ENCODE measurements at places on chromosomes 16 and 17.
A peak's percentile ranks its signal among the peaks of the same experiment; 100 is the strongest.

DNA sequence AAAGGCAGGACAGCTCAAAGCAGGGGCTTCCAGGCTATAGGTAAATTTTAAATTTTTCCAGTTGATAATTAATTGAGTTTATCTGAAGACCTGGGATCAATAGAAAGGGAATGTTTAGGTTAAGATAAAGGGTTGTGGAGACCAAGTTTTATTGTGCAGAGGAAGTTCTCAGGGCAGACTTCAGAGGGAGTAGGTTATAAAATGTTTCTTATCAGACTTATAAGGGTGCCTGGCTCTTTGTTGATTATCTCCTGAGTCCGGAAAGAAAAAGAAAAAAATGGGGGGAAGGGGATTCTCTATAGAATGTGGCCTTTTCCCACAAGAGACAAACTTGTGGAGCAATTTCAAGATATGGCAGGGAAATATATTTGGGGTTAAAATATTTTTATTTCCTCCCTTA is 15.9 kb downstream of the SLC46A1 start:
- no peak for DNase-seq

DNA sequence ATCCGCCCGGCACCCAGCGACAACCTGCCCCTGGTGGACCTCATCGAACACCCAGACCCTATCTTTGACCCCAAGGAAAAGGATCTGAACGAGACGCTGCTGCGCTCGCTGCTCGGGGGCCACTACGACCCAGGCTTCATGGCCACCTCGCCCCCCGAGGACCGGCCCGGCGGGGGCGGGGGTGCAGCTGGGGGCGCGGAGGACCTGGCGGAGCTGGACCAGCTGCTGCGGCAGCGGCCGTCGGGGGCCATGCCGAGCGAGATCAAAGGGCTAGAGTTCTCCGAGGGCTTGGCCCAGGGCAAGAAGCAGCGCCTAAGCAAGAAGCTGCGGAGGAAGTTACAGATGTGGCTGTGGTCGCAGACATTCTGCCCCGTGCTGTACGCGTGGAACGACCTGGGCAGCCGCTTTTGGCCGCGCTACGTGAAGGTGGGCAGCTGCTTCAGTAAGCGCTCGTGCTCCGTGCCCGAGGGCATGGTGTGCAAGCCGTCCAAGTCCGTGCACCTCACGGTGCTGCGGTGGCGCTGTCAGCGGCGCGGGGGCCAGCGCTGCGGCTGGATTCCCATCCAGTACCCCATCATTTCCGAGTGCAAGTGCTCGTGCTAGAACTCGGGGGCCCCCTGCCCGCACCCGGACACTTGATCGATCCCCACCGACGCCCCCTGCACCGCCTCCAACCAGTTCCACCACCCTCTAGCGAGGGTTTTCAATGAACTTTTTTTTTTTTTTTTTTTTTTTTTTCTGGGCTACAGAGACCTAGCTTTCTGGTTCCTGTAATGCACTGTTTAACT is 1.0 kb downstream of the NOG start:
- DNase-seq, result peak; percentile 21

DNA sequence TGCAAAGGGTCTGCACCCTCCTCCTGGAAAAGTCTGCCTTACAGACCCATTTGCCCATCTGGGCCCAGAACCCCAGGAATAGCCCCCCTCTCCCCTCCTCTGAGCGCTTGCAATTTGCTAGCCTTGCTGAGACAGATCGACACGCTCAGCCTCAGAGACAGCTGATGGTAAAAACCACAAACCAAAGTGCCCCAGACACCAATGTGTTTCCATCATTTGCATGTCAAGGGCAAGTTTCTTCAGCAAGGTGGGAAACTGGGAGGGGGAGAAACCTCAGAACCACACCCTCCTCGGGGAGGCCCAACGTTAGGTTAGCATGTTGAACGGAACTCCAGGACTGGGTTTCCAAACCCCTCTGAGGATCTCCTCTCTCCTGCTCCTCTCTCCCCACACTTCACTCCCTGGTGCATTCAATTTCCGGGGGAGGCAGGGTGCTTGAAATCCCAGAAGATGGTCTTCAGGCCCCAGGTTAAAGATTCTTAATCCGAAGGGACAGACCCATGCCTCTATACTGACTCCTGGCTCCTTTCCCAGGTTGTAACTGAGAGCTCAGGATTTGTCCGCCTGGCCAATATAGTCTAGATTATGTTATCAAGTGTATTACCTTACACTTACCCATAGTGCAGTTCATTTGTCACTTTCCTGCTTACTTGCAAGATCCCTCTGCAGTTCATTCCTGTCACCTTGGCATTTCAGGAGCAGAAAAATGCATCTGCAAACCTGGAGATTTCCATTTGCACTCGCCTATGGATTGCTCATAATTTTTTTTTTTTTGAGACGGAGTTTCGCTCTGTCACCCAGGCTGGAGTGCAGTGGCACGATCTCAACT is 1.3 kb upstream of the CUEDC1 start:
- DNase-seq, result peak; percentile 55

DNA sequence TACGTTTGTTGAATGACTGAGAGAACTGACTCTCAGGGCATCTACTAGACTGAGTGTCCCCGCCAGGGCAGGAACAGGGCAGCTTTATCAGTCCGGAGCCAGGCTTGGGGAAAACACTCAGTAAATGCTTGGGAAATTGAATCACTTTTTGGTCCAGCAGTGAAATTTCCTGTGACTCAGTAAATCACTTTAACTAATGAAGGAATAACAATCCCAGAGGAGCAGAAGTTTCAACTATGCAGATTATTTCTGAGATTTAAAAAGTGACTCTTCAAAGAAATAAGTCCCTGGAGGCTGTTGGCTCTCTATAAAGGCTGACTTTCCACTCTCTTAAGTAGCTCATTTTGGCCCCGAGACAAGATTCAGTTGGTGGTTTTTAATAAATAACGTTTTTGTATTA is 101.8 kb downstream of the FOXL1 start:
- DNase-seq, result no peak

DNA sequence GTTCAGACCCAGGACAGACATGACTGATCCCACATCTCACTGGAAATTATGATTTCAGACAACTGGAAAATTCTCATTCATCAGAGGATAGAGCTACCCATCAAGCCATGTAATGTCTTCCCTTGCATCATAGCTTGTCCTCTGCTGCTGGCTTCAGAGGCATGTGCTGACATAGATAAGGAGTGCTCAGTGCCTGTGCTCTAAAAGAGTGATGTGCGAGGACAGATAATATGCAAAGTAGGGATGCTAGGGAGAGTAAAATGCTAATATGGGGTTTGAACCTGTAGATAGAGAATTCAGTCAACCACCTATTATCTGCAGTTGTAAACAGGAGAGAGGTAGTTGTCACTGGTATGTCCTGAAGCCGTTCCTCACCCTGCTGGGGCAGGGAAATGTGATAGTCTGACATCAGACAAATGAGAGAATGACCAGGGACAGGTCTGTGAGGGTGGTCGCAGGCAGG is 349.7 kb upstream of the CCL2 start:
- DNase-seq, result no peak

GRCh38 chr16:87838643-87839541 is 30.4 kb downstream of the SLC7A5 start:
- no peak for DNase-seq

DNA sequence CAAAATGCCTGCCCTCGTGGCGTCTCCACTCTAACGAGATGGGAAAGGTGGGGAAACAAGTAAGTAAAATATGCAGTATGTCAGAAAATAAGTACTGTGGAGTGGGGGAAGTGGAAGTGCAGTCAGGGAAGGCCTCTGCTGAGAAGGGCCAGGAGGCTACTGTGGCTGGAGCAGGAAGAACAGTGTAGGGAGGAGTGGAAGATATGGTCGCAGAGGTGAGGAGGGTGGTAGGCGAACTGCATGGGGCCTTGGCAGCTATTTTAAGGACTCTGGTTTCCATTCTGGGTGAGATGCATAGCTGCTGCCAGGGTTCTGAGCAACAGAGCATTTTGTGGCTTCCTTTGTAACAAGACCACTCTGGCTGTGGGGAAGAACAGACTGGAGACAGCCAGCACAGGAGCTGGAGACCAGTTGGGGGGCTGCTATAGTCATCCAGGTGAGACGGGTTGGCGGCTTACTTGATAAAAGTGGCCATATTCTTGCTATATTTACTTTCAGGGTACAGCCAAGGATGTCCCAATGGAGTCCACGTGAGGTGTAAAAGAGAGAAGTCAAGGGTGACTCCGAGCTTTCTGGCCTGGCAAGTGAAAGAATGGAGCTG is 42.6 kb downstream of the CYTH1 start:
- no peak for DNase-seq

GRCh38 chr16:12146966-12147365 is 170.4 kb downstream of the SNX29 start:
- DNase-seq, result no peak

- no peak for DNase-seq
These were observed 13.2 kb downstream of the CA7 start for GRCh38 chr16:66857437-66857836.

DNA sequence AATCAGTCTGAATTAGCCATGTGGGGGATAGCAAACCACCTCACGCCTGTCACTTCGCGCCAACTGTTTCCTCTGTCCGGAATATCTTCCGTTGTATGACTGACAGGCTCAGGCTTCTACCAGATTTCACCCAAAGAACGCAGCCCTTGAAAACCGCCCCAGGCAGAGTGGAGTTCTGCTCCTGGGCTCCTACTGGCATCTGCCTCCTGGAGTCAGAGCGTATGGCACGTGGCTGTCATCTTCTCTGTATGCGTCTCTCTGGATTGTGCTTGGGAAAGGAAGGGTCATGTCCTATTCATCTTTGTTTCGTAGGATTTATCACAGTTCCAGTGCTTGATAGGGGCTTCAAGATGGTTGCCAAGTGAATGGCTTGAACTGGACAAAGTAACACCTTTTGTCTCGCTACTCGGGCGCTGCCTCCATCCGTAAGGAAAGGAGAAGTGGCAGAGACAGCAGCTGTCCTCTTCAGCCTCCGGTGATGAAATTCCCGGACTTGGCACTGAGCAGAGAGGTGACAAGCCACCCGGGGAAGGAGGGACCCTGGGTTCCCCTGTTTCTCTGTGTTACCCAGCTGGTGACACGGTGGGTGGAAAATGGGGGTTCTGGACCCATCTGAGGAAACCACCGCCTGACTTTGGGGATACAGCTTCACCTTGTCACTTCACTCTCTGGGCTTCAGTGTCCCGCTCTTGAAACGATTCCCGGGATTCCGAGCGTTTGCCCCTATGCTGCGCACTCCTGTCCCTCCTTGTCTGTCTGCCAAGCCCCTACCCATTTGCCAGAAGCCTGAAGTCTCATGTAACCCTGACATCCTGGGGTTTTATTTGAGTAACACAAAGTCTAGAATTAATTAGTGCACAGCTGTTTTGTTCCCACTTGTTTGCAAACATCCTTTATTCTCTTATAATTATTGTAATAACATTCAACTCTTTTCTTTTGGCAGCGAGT is 13.9 kb downstream of the KIAA0513 start:
- DNase-seq, result no peak

DNA sequence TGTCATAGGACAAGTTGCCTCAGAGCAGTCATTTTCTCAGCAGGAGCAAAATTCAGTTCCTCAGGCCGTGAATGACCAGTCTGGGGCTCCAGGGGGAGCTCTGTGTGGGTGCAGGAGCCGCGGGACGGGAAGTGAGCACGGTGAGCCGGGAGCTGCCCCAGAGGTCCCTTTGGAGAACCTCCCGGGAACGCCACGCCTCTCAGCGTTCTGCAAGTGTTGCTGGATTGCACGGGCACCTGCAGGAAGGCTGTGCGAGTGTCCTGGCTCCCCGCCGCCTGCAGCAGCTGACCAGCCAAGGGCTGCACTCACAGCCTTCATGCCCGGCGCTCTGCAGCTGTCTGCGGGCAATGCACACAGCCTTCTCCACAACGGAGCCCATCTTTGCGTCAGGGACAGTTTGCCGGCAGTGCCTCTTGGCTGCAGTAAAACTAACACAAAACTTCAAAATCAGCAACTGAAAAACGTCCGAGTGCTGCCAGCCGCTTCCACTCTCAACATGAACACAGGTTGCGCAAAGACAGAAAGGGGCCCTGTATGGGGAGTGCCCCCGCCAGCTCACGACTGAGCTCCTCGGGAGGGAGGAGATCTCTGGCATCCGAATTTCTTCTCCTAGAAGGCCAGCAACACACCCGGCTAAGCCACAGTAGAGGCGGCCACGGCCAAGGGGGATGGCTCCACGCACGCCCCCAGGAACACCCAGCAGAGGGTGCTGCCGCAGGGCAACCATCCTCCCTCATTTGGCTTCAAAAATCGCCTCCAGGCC is 16.0 kb downstream of the NDUFAF8 start:
- DNase-seq, result no peak

- DNase-seq, result no peak
These were observed 702 bp downstream of the IRX5 start for GRCh38 chr16:54931120-54932014.

GRCh38 chr16:11250786-11251524 is 5.0 kb downstream of the SOCS1 start:
- no peak for DNase-seq

DNA sequence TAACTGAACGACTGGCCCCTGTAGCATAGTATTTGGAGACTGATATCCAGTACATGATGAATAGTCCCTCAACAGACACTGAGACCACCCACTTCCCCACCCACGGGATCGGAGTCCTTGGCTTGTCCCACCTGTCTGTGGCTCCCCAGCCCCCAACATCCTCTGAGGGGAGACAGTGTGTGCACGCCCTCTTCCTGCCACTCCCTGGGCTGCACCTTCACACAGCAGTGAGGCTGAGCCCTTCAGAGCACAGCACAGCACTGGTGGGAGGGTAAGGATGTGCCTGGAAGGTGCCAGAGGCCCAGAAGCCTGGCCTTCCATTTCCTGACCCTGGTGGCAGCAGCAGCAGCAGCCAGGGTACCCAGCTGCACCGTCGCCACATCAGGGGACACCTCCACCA is 11.0 kb downstream of the DNASE1 start:
- peak; percentile 47 for DNase-seq

GRCh38 chr17:79835470-79835899 is 3.8 kb downstream of the CBX4 start:
- no peak for DNase-seq

DNA sequence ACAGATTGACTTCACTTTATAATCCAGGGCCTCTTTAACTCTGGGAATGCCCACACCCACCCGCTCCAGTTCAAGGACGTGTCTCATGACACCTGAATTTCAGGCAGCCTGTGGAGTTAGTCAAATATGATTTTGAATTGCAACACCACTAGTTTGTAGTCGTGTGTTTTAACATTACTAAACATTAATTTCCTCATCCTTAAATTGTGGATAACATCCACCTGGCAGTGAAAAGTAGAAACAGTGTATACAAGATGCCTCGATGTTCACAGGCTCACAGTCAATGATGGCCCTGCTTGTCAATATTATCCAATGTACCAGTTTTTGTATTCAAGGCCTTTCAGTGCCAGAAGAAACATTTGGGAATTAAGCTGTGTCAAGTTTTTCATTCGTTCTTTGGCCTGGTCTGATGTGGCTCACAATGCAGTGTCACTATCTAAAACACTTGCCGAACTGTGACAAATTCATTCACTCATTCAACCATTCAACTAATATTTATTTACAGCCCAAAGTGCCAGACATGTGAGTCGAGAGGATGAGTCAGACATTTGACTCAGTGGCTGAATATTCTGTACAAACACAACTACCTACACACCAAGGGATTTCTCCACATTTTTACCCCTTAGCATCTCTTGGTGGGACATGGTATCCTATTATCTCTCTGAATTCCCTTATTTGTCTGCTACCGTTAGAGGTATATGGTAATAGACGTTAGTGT is 1.4 kb downstream of the MEIOB start:
- no peak for DNase-seq

GRCh38 chr17:57781386-57782061 is 36.4 kb upstream of the CCDC182 start:
- no peak for DNase-seq
